ENCODE measurements at places on chromosomes 13 and 19.

GRCh38 chr19:14472202-14472938 is 2.8 kb downstream of the PTGER1 start:
- peak; percentile 95 for DNase-seq

DNA sequence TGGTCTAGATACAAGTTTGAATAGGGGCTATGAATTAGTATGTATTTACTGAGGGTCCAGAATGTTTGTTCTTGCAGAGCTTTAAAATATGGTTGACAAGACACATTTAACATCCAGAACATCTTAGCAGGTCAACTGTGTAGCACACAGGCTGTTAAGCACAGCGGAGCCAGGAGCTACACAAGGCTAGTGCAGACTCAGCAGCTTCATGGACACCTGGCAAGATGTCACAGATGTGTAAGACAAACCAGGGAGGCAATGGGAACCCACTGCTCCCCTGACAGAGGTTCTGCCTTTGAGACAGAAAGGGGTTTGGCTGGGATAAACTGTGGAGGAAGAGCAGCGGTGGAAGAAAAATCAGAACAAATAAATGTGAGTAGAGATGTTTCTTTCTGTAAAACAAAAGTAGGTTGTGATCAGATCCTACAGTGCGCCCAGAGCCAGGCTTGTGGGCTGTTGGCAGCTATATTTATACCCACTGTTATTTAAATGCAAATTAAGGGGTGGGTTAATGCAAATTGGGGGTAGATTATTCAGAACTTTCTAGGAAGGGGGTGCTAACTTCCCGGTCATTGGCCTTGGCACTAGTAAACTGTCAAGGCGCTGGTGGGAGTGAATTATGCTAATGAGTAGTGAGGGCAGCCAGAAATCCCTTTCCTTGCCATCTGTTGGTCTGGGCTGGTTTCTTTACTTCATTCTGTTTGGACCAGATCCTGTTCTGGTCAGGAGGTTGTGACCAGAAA is 33.0 kb downstream of the MIPEP start:
- DNase-seq = no peak

DNA sequence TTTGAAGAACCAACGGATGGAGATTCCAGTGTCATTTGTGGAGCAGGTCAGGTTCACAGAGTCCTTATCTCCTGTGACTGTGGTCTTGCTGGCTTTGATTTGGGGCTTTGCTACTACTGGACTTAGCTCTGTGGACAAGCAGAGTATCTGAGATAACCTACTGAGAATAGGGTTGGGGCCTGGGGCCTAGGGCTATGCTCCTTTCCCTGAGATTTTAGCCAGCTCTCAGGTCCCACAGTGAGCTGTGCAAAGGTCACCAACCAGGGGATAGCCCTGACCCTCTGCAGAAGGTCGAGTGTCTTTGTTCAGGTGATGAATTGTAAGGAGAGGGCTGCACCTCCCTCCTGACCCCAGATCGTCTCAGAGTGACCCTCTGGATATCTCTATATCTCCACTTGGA is 9.2 kb downstream of the CEACAM1 start:
- DNase-seq = no peak

DNA sequence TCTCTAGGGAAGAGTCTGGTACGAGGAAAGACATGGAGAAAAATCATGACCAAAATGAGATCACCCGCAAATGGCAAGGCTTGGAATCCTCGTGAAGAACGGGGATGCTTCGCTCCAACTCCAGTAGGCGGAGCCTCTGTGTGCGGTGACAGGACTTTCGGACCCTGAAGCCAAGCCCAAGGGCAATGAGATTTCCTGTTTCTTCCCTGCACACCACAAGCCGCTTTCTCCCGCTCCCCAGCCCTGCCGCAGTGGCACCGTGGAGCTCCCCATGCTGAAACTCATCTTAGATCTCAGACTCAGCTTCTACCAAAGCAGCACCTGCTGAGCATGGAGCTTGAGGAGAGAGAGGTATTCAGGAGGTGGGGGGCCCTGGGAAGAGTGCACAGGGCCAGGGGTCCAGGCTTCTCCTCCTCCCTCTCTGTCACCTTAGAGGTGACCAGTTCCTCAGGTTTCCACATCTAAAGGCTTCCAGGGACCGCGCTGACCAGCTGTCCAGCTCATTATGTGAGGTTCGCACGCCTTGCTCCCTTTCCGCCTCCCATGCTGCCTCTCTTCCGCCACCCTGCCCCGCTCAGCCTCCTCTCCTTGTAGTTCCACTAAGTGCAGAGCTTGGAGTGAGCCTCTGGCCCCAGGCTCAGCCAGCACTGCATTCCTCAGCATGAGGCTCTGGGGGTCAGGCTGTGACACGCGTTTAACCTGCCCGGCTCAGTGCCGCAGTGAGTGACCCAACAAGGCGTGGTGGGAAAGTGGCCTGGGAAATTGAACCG is 153.8 kb upstream of the SOX1 start:
- no peak for DNase-seq

GRCh38 chr13:85693889-85694511 is 105.2 kb downstream of the SLITRK6 start:
- no peak for DNase-seq

- no peak for DNase-seq
Measured at GRCh38 chr13:82344867-82345266, 1537.4 kb downstream of the SLITRK1 start.

DNA sequence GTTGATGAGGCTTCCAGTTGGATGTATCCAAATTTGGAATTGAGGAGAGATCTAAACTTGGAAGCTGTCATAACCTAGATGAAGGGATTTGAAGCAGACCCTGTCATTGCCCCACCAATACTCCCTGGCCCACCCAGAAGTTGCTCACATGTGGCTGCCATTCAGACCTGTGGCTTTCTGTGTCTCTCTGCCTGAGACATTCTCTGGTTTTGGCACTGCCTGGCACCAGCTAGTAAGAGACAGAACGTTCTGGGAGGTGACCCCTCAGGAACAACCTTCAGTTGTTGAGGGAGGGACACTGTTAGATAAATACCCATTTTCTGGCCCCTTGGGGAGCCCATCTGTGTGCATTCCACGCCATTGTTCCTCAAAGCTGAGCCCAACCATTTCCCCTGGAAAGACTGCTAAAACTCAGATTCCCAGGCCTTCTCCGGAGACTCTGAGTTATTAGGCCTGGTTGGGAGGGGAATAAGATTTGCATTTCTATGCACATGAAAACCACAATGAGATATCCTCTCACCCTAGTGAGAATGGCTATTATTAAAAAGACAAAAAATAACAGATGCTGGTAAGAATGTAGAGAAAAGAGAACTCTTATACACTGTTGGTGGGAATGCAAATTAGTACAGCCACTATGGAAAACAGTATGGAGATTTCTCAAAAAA is 290.4 kb downstream of the TSHZ3 start:
- no peak for DNase-seq

DNA sequence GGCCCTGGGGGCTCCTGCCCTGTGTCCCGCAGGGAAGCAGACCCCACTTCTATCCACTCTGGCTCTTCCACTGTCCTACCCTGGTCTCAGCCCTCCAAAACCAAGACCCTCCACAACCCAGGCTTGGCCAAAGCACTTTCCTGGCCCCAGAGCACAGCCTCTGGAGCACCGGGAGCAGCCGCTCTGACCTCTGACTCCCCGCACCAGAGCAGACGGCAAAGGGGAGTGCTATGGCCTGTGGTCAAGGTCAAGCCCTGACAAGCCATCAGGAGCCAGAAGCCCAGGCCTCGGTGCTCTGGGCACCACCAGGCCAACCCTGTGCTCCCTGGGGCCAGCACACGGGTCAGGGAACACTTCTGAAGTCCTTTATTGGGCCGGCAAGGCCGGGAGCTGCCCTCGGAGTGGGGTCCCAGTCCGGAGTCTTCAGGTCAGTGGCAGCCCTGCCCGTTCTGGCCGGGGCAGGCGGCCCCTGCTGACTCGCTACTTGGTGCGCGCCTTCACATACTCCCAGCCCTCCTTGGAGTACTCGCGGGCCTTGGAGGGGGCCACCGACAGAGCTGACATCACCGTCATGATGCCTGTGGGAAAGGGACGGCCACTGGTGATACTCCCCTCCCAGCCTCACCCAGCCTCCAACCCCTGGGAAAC is 2.1 kb downstream of the MICOS13 start:
- DNase-seq = no peak

DNA sequence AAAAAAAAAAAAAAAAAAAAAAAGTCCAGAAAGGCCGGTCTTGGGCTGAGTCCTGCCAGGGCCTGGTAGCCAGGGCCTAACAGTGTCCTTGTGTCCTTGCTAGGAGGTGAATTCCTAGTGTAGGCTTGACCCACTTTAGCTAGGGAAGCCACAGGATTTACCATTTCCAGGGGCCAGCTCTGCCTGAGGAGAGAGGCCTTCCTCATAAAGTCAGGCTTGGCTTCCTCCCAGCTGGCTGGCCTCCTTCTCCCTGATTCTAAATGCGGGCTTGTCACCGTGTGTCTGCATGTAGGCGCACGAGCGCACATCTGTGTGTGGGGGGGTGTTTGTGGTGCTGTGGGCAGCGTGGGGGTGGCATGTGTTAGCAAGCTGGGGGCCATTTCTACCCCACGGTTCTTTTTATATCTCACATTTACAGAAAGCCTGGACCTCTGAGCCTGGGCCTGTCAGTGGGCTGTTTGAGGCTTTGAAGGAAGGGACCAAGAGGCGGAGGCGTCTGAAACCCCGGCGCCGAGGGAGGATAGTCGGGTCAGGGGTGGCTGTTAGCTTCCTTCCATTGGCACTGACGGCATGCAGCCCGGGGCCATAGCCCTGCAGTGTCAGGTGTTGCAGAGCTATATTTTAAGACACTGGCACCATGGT is 31.7 kb downstream of the IER2 start:
- no peak for DNase-seq

DNA sequence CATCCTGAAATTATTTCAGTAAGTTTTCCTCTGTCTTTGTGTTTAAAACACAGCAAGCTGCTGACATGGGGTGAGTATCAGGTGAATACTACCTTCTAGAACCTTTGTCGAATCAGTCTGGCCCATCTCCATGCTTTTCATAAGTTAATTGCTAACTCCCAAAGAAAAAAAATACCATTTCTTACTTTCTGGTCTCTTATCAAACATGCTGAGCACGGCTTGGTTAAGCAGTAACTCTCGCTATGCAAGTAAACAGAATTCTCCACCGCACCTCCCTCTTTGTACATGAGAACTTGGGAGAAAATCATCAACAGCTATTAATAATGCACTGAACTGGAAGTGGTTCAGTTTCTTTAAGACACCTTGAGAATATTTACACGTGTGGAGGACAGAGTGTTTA is 88.6 kb downstream of the FGF9 start:
- DNase-seq = no peak
